KG1 (cell line): ENCODE measurements at places on chromosomes 1 and 21.

DNA sequence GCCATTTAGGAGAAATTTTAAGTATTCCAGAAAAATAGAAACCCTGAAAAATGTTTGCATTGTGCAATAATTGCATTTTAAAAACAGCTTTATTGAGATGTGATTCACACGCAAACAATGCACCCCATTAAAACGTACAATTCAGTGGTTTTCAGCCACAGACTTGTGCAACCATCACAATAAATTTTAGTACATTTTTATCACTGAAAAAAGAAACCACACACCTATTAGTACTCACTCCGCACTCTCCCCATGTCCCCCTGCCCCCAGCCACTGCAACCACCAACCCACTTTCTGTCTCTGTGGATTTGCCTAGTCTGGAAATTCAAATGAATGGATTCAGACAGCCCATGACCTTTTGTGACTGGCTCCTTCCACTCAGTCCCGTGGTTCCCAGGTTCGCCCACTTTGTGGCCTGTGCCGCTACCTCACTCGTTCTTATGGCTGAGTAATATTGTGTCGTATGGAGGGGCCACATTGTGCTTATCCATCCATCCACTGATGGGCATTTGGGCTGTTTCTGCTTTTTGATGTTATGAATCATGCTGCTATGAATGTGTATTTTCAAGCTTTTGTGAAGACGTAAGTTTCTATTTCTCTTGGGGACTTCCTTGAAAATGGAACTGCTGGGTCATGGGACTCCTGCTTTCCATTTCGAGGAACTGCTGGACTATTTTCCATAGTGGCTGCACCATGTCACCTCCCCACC lies 147.7 kb upstream of the ARHGEF16 start:
- no peak for DNase-seq

GRCh38 chr1:165894591-165894990 lies 67.2 kb downstream of the UCK2 start:
- no peak for DNase-seq

DNA sequence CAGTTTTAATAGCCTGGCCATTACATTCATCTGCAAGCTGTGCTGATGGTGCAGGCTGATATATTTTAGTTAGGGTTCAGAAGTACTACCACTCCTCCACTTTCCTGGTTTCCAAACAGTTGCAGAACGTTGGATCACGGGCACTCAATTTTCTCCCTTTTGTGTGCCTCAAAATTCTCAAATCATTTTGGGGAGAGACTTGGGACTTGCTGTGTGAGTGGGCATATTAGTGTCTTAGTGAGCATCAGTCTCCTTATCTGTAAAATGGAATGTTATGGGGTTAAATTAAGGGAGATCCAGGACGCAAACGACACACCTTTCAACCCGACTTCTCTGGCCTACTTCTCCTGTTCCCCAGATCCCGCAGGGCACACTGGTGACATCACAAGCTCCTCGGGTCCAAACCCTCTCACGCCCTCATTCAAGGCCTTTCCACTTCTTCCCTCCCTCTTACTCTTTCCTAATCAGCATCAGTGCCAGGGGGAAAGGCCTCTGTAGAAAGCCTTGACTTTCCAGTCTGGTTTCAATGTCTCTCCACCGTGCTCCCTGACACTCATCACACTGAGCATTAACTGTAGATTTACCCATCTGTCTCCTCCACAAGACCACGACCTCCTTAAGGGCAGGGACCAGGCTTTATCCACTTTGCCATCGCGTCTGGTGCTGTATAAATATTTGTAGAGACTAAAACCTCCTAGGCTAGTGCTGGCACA lies 1.2 kb downstream of the PIGP start:
- DNase-seq, result no peak

DNA sequence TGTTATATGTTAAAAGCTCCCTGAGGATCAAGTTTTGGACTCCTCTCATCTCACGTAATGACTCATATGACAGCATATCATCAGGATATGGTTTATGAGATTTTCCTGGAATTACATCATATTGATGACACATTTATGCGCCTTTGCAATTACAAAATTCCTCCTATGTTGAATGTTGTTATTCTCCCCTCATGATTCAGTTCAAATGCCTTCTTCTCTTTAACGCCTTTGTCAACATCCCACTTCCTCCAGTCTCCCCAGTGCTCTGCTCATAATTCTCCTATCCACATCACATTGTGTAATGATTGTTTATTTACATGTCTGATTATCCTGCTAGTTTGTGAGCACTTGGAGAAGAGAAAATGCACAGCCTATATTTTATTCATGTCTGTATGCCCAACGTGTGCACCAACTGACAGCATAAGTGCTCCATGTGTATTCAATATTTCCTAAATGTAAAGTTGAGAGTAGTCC lies 80.9 kb upstream of the BACH1 start:
- no peak for DNase-seq

DNA sequence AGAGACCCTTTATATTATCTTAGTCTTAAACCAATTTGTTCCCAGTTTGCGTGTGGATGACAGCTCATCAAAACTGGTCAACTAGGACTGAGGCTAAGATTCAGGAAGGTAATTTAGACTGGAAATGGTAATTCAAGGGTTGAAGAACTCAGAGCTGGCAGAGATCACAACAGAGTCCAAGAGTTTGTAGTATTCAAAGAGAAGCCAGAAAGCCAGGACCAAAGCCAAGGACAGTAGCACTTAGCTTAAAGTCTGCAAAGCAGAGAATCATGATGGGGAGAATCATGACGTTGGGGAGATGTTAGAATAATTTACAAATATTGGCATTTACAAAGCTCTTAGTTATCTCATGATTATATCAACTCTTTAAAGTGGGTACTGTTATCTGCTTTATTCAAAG lies 32.6 kb downstream of the RNF11 start:
- DNase-seq, result no peak

DNA sequence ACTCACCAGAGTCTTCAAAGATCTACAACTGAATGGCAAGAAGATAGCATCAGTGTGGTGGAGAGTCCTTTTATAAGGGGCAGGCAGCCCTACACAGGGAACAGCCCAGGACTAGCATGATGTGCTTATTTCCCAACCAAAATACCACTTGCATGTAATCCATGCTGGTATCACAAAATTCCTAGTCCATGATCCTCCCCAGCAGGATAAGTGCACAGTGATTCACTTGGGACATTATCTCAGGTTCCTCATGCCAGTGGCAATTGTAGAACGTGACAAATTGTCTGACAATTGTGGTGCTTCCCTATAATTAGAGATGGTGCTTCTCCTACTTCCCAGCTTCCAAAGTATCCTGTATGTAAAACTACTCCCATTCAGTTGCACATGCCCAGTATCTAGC lies at the start of gene SPRR2G:
Gene SPRR2G, minus strand, starts transcription at position 45 of the 400 bp plus-strand sequence. CDS start 780 bp downstream, outside the sequence.
- no peak for DNase-seq

DNA sequence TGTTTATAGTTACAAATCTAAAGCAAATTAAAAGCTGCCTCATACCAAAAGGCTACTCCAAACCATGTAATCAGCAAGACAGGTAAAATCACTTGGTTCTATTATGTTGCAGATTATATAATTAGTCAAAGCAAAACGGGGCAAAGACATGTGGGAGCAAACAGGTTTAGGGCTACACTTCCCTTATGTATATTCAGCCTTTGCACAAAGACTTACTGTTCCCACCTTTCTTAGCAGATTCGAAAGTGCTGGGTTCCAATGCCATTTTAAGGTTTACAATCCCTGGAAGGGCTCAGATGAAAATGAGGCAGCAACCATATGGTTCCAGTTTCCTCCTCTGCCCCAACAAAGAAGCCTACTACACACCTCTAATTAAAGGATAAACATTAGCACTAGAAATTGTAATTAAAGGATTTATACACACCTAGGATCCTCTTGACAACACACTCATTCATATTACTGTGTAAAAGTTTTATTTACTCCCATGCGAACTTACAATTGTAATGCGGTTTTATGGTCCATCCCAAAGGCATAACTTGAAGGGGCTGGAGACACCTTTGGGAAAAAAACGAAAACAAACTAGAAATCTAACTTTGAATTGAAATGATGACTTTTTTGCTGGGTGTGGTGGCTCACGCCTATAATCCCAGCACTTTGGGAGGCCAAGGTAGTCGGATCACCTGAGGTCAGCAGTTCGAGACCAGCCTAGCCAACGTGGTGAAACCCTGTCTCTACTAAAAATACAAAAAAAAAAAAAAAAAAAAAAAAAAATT lies 117.3 kb upstream of the PKN2 start:
- no peak for DNase-seq

DNA sequence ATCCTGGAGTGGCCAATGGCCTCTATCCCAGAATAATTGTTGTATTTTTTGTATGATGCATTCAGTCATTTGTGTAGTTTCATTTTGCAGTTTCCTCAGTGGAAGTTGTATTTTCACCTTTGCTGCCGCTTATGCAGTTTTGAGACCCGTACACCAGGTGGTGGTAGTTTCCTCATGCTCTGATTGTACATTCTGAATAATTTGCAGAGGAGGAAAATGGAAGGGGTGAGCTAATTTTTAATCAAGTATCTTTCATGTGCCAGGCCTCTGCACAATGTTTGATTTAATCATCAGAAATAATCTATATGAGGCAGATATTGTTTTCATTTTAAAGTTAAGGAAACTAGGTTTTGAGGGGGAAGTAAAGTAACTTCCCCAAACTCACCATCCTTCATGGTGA lies 29.5 kb downstream of the HLX start:
- no peak for DNase-seq

- no peak for DNase-seq
Observed at GRCh38 chr1:160309185-160309557, 24.2 kb upstream of the PEX19 start.

- DNase-seq, result no peak
Observed at GRCh38 chr1:173504268-173504667, 27.1 kb downstream of the PRDX6 start.

GRCh38 chr1:33636209-33636608 lies 163.8 kb downstream of the ZSCAN20 start:
- no peak for DNase-seq

- DNase-seq, result no peak
Observed at GRCh38 chr1:6694121-6694713, 7.4 kb downstream of the DNAJC11 start.

- DNase-seq, result peak; percentile 82
Observed at GRCh38 chr1:38990738-38991637, at the start of gene AKIRIN1. Gene AKIRIN1, plus strand, starts transcription at chr1:38991276. Its CDS starts 105 bp downstream, at chr1:38991381.

GRCh38 chr1:2949966-2950925 lies 71.0 kb upstream of the ACTRT2 start:
- DNase-seq, result no peak

- no peak for DNase-seq
Observed at GRCh38 chr1:153192697-153193096, 10.5 kb upstream of the LELP1 start.

- no peak for DNase-seq
Observed at GRCh38 chr1:182794676-182795201, 5.2 kb downstream of the NPL start.

GRCh38 chr21:17775431-17776126 lies 43.6 kb downstream of the C21orf91 start:
- DNase-seq, result no peak

DNA sequence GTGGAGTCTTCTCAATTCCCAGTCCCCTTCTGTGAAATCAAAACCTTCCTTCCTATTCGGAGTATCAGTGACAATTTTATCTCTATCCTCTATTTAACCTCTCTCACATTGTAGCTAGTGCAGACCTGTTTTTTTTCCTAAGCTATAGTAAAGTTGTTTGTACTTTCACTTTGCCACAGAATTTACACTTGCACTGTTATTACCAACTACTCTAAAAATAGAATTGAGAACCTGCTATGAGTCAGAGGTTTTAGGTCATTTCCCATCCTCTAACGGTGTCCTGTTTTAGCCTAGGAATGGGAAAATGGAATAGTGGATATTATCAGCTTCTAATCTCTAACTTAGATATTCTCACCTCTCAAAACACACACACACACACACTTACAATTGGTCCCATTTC lies 862.7 kb downstream of the NCAM2 start:
- DNase-seq, result peak; percentile 3

DNA sequence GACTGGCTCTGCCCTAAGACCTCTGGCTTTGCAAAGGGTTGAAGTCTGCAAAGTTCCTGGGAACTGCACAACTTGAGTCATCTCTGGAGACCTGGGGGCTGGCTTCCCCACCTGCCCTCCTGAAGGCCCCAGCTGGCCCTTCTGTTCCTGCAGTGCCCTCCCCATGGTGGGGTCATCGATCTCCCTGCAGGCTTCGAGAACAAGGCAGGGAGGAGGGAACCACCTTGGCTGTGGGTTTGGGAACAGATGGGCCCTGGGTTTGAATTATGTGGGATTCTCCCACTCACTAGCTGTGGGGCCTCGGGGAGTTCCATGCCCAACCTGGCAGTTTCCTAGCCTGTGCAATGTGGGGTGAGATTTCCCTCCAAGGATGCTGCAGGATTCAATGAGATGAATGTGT lies 310.2 kb downstream of the PTPRU start:
- no peak for DNase-seq

GRCh38 chr1:147391114-147391513 lies 148.6 kb downstream of the CHD1L start:
- DNase-seq, result no peak

DNA sequence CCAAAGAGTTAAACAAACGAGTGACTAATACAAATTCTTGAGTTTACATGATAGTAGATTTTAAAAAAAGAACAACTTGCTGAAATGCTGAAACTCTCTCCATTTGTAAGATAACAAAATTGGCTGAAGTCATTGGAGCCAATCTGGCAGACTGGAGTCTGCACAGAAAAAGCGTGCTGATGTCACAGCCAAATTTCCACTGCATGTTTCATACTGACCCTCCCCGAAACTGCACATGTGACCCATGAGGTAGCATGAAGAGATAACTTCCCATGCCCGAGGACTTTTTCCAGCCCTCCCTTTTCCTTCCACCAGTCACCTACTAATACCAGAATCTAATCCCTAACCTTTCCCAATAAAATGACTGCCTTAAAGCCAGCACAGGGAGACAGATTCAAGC lies 1.2 kb upstream of the LELP1 start:
- no peak for DNase-seq

DNA sequence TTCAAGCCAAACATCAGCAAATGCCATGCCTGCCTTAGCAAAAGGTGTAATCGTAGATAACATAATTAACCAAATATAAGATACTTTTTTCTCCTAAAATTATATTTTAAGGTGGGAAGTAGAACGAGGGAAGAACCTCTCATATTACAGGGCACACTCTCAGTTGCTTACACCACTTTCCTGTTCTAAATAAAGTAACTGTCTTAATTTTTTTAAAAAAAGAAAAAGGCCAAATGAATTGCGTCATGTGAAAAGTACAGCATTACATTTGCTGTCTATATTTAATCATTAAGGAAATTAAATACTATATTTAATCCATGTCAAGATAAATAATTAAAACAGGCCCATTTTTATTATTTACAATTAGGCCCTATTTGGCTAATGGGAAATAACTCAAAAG lies 23.7 kb downstream of the JAK1 start:
- DNase-seq, result no peak

- DNase-seq, result no peak
Observed at GRCh38 chr1:43098200-43098599, 73.9 kb downstream of the EBNA1BP2 start.

GRCh38 chr1:166036092-166036491 lies 130.7 kb downstream of the FAM78B start:
- DNase-seq, result no peak

DNA sequence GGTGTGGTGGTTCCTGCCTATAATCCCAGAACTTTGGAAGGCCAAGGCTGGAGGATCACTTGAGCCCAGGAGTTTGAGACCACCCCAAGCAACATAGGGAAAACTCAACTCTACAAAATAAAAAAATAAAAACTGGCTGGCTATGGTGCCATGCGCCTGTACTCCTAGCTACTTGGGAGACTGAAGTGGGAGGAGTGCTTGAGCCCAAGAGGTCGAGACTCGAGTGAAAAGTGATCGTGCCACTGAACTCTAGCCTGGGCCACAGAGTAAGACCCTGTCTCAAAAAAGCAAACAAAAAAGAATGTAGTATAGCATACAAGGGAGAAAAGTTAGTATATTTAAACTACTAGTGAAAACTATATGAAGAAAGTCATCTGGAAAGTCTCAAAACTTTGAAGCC lies 66.7 kb downstream of the ARID4B start:
- DNase-seq, result no peak
